ENCODE measurements at places on chromosomes 3 and 15.

DNA sequence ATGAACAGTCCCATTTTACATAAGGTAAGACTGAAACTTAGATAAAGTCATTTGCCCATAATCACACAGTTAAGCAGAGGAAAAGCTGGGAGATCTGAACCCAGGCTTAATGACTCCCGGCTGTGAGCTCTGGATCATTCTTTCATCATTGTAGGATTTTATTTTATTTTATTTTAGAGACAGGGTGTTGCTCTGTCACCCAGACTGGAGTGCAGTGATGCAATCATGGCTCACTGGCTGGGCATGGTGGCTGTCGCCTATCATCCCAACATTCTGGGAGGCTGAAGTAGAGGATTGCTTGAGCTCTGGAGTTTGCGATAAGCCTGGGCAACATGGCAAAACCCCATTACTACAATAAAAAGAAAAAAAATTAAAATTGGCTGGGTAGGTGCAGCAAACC lies 31.2 kb upstream of the RAF1 start:
- DNase-seq = no peak

GRCh38 chr3:14252321-14253021 lies 73.9 kb downstream of the LSM3 start:
- DNase-seq = no peak

DNA sequence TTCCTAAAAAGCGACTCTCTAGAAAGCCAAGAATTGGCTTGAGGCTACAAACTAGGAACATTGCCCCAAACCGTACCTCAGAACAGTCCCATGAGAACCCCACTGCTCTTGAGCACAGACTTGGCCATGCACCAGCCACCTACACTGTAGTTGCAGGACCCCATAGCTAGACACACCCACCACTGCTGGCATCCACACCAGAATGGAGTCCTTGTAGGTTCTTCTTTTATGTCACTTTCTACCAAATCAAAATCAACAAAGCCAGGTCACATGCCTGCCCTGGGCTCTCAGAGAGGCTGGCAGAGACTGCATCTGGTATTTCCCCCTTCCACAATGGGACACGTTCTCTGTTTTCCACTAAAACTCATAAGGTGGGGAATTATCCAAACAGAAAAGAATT lies 290.5 kb downstream of the SHOX2 start:
- DNase-seq = no peak

GRCh38 chr3:16174389-16174788 lies at the start of gene GALNT15:
Gene GALNT15 (plus strand): TSS chr3:16174680. CDS start chr3:16175152, 472 bp downstream.
- no peak for DNase-seq

GRCh38 chr3:4730719-4731118 lies 237.6 kb downstream of the ITPR1 start:
- no peak for DNase-seq

GRCh38 chr15:25712961-25713355 lies 150.2 kb downstream of the ATP10A start:
- no peak for DNase-seq

GRCh38 chr15:63887630-63888029 lies 53.9 kb upstream of the HERC1 start:
- DNase-seq = no peak

- DNase-seq = no peak
Measured at GRCh38 chr3:172711454-172711795, 558 bp upstream of the NCEH1 start.

DNA sequence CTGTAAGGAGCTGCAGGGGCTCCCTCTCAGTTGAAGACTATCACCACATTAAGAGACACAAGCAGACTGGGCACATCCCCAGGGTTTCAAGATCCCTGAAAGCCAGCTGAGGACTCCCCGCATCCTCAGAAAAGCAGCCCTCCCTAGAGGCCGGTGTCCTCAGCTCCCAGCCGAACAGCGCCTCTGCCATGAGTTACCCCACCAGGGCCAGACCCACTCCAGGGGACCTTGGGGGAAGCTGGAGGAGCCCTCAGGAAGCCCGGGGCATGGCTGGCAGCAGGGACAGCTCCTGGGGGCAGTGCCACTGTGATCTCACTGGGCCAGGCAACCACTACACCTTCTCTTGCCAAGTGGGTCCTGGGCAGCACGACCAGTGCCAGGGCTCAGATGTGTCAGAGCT lies 8.1 kb downstream of the KLF15 start:
- no peak for DNase-seq

GRCh38 chr3:27114684-27115083 lies 254.5 kb downstream of the NEK10 start:
- no peak for DNase-seq

DNA sequence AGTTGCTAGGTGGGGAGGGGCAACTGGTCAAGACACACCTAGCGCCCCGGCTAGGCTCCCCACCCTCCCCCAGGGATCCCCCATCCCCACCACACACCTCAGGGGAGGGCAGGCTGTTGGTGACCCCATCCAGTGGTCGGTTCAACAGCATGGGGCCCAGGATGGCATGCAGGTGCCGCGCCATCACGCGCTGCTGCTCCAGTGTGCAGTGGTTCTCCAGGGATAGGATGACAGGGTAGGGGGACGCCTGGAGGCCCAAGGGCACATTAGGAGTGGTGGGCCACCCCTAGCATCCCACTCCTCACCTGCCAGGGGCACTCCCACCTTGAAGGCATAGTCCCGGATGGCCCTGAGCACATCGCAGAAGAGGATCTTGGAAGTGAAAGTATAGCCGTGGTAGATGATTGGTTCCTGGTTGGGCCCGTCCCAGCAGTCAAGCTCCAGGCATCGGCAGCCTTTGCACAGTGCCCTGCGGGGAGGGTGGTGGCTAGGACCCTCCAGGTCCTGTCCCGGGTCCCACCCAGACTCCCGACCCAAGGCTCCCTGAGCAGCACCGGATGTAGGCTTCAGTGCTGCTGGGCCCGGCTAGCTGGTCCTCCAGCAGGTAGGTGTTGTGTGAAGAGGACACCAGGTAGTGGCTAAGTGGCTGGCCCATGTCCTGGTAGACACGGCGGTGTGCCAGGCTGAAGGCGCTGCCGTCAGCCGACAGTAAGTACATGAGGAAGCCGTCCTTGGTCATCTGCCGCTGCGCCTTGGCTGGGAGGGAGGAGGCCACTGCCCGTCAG lies 19.4 kb downstream of the VILL start:
- DNase-seq = no peak

- DNase-seq = no peak
Measured at GRCh38 chr3:19888428-19889152, 45.4 kb downstream of the EFHB start.

DNA sequence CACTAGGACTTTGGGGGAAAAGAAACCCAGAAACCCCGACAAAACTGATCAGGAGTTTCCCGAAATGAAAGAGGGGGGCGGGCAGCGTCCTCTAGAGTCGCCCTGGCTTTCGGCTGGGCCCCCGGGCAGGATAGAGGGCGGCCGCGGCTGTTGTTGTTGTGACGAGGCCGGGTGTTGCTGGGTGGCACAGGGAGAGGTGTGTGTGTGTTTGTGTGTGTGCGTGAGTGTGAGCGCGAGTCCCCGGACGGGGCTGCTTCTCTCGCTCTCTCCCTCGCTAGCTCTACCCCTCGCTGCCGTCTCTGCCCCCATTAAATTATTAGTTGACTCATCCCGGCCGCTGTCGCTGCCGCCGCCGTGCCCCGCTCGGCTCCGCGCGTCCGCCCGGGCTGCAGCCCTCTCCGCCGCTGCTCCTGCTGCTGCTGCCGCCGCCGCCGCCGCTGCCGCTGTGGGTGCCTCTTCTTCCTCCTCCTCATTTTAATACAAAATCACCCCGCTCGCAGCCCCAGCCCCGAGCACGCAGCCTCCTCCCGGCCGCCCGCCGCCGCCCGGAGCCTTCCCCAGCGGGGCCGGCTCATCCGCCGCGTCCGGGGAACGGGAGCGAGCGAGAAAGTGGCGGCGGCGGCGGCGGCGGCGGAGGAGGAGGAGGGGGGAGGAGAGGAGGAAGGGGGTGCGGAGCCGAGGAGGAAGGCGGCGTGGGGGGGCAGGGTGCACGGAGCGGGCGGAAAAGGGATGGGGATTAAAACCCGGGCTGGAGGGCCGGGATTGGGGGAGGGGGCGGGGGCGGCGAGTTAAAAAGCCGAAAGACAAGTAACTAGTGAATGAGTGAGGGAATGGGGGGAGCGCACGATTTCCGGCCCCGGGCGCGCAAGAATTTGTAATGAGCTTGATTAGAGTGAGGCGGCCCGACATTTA lies at the start of gene SATB1:
Gene SATB1 (minus strand): TSS at position 611 of the 912 bp plus-strand sequence. CDS start 4,372 bp downstream, outside the sequence.
- DNase-seq = no peak

GRCh38 chr3:18249126-18249525 lies 176.0 kb downstream of the SATB1 start:
- no peak for DNase-seq

- DNase-seq = no peak
Measured at GRCh38 chr3:139803294-139803693, 125.5 kb upstream of the NMNAT3 start.

DNA sequence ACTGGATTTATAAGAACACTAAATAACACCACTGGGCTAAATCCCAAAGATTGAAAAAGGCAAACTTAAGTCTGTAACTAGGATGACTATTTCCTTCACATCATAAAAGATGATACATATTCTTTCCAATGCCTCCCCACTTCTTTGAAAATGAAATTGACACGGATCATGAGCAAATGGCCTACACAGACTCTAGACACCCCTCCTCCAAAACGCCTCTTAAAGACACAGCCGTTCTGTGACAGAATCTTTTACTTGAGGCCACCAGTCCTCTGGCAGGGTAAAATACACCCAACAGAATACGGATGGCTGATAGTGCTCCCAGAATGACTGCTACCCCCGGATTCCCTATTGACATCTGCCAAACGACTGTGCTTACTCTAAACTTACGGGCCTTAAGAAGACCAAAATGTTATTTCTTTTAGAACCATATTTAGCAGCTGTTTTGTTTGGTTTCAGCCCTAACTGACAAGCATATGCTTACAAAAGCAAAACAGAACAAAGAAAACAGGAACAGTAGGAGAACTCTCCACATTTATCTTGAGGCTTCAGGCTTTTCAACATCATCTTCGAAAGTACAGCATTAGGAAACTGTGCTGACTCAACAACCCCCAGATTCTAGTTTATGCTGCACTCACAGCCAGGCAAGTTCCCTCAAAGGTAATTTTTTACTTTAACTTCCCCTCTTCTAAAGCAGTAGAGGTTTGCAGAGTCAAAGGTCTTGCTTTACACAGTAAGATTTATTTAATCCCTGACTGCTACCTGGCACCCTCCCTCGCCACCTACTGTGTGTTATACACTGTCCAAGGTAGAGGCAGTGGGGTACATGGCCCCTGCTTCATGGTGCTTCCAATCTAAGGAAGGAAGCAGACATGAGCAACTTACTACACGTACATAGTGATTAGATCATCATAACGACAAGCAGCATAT lies 84.3 kb downstream of the TNIK start:
- no peak for DNase-seq

DNA sequence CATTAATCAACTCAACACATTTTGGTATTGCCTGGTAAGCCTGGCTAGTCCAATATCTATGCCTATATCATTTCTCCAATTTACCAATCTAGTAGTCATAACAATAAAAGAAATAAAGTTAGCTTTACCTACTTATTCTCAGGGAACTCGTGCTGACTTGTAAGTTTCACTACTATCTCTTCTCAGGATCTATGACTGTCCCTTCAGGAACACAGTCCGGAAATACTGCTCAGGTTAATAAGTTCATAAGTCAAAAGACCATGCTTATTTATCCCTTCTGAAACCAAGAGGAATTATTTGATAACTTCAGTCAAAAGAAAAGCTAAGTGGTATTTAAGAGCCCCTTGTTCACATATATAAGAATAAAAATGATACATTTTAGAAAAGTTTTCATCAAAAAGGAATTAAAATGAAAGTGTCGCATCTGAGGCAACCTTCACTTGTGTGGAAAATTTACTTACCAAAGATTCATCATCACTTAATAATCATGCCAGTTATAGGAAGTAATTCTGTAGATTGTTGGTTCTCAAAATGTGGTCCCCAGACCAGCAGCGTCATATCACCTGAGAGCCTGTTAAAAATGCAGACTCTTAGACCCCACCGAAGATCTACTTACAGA lies 15.5 kb upstream of the THRB start:
- no peak for DNase-seq

DNA sequence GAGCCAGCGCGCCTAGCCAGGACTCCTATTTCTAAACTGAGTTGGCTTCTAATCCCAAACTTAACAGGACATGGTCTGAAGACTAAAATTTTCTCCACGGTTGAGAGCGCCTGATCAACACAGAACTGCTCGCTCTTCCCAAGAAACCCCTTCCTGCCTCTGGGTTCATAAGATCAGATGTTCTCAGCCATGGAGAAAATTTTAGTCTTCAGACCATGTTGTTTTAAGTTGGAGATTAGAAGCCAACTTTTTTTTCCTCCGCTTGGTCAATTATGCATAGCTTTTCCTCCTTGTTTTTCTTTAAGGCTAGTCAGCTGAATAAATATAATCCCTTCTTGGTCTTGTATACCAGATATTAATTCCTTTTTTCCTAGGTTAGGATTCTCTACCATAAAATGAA lies 356.6 kb upstream of the ADAMTS9 start:
- no peak for DNase-seq

DNA sequence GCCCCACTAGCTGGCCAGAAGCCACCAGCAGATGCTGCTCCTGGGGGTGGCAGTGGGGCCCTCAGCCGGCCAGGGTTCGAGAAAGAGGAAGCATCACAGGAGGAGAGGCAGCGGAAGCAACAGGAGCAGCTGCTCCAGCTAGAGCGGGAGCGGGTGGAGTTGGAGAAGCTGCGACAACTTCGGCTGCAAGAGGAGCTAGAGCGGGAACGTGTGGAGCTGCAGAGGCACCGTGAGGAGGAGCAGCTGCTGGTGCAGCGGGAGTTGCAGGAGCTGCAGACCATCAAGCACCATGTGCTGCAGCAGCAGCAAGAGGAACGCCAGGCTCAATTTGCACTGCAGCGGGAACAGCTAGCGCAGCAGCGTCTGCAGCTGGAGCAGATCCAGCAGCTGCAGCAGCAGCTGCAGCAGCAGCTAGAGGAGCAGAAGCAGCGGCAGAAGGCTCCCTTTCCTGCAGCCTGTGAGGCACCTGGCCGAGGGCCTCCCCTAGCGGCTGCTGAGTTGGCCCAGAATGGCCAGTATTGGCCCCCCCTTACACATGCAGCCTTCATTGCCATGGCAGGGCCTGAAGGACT lies 17.5 kb upstream of the APEH start:
- no peak for DNase-seq

DNA sequence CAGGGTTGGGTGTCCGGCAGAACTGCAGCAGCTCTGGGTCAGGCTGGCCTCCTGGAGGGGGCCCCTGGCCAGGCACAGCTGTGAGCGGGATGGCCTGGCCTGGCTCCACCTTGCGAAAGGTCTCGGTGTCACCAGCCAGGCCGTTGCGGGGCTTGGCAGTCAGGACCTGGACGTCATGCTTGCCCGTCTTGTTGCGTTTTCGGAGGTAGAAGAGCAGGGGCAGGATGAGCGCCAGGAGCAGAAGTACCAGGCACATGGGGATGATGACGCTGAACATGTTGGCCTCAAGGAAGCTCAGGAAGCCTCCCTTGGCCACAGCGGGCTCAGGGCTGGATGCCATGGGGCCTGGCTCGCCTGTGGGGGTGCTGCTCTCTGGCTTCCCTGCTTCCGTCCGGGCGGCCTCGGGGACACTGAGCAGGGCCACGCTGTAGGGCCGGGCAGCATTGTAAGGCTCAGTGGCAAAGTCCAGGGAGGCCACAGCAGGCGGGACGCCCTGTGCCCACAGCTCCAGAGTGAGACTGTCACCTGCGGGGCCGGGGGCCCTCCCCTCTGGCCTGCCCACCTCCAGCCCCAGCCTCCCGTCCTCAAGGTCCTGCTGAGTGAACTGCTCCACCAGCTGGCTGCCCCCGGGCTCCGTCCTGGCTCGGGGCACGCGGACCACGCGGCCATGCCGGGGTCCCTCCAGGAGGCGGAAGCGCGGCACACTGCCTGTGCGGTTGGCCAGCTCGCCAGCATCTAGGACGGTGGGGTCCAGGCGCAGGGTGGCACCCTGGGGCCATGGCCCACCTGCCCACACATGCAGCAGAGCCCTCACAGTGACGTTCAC lies 28.1 kb downstream of the SNX33 start:
- DNase-seq = no peak

GRCh38 chr15:99096894-99097426 lies 7.9 kb upstream of the SYNM start:
- no peak for DNase-seq
